ENCODE measurements at places on chromosomes 12 and 14. TPM values are rescaled to one million over a fixed set of nuclear protein-coding genes. Genes with fewer than 3 reads are reported as not detected.

PPM1H gene
- polyA plus RNA-seq: not detected

GCN1 gene
- polyA plus RNA-seq: 24.7 TPM

KERA gene
- polyA plus RNA-seq: not detected

DNA sequence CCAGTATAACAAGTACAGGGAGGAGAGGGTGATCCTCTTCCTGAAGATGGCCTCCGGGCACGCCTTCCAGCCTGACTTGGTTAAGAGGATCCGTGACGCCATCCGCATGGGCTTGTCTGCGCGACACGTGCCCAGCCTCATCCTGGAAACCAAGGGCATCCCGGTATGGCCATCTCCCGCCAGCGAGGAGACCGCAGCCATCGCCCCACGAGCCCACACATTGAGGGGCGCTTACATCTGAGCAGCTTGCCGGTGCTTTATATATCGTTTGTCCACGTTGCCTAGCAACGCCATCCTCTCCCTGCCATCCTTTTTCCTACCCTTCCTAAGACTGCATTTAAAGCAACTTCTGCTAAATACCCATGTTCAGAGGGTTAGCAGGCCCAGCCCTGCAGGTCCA, 71.5 kb downstream of the AACS start:
- DNase-seq: no peak

DNA sequence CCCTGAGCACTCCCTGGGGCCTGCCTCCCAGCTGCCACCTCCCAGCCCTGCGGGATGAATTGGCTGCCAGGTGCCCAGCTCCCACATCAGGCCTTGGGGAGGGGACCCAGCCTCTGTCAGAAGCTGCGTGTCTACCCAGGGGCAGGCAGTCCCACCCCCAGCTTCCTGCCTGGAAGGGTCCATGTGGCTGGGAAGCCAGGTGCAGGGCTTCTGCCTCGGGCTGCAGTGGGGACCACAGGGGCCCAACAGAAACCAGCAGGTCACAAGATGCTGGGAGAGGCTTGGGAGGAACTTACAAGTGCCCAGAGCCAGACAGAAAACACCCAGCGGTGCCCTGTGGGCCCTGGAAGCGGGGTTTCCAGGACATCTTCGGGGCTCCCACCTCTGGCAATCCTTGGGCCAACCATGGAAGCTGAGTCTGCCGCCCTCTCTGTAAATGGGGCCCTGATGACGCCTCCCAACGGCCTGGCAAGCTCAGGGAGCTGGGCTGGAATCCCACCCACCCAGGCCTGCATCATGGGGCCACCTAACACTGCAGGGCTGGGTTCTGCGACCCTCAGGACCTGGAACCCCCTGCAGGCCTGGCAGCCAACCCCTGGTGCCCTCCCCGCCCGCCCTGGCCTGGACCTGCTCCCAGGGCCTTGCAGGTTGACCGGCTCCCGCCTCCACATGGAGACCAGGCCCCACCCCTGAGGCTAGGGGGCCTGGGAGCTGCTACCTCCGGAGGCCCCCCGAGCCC, 36.6 kb downstream of the CCNK start:
- no peak for DNase-seq

DNA sequence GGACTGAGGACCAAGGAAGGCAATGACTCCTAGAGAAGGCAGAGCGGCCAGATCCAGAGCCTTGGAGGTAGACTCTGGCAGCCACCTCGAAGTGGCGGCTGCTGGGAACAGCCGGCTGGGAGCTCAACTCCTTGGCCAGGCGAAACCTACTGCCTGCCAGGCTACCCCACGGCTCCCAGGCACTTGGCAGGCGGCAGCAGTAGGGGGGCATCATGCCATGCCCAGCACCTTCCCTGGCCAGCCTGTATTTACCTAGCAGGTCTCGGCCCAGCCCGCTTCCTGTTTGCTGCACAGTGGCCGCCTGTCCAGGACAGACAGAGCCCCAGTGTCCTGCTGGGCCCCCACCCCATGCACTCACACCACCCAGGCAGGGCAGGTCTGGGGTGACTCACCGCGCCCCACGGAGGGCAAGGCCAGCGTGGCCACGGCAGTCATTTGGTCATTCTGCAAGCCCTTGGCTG, 10.2 kb downstream of the TRPV4 start:
- no peak for DNase-seq

DNA sequence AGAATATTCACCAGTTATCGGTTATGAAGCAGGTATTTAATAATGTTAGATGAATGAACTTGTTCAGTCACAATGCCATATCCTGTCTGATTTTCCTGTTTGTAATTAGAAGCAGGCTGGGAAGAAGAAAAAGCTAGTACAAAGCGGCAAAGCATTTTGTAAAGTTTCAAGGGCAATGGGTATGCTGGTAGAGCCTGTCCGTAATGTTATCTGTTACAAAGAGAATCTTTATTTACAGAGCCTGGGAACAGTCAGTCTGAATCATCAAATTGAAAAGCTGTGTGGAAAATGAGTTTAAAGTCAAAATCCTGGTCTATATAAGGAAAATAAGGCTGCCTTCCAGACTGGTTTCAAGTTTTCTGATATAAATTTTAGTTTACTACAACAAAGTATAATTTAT, 40.5 kb downstream of the PARP11 start:
- no peak for DNase-seq

DNA sequence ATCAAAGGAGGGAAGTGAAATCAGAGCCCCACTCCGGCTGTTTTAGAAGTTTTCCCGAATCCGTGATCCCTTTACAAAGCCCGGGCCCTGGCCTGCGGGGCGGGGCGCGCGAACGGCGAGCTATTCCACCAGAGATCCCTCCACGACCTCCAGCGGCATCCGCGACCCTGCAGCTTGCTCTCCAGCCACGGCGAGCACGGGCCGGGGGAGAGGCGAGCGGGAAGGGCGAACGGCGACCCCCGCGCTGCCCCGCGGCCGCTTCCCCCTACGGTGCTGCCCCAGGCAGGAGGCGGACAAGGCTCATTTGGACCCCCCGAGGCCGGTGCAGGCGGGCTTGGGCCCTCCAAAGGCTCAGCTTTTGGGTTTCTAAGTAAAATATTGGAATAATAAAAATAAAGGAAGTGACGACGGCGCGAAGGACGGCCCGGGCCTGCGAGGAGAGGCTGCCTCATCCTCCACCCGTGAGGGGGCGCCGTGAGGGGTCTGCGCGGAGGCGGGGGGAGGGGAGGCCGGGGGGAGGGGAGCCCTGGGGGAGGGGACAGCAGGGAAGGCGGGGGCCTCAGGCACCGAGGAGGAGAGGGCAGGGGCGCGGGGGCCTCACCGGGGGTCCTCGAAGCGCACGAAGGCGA, 613 bp downstream of the SRSF9 start:
- DNase-seq: no peak

GRCh38 chr14:99562856-99563748, 40.9 kb downstream of the CCDC85C start:
- DNase-seq: no peak

DNA sequence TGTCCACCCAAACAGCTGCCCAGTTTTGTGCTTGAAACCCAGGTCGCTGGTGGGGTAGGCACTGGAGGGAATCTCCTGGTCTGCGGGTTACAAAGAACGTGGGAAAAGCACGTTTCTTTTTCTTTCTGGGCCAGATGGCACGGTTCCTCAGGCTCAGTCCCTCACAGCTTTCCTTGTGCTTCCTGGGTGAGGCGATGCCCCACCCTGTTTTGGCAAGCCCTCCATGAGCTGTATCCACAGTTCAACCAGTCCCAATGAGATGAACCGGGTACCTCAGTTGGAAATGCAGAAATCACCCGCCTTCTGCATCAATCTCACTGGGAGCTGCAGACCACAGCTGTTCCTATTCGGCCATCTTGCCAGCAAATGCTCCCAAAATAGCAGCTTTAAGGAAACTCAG, 51.4 kb upstream of the TMTC2 start:
- no peak for DNase-seq

DNA sequence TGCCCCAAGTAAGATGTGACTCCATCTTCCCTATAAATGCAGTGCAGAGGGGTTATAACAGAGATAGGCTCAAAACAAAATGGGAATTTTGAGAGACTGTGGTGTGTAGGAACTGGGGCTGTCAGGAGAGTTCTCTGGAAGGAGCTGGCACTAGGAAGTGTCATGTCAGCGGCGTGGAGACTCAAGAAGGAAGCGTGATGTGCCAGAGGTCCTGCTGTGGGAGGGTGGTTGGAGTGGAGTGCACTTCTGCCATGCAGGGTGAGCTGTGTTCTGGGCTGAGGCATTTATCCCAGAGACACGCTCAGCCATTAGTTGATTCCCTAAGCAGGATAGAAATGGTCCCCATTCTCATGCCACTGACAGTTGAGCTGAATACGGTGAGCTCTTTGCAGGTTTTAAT, 19.0 kb downstream of the GLT1D1 start:
- DNase-seq: no peak

DNA sequence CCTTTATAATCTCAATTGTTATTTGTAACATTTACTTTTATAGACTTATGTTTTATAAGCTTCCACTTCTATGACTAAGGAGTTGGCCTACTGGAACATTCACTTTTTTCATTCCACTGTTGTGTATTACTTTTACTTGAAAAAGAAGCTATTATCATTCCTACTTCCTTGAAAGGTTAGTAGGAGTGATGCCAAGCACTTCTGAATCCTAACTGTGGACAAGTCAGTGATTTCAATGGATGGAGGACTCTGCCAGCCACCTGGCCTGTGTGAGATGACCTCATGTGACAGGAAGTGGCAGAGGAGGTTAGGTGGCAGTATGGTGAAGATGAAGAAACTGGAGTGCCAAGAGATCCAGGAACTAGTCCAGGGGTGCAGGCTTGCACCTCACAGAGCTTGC, 46.0 kb downstream of the TECPR2 start:
- DNase-seq: no peak
